ENCODE measurements at places on chromosomes 11 and 22.

DNA sequence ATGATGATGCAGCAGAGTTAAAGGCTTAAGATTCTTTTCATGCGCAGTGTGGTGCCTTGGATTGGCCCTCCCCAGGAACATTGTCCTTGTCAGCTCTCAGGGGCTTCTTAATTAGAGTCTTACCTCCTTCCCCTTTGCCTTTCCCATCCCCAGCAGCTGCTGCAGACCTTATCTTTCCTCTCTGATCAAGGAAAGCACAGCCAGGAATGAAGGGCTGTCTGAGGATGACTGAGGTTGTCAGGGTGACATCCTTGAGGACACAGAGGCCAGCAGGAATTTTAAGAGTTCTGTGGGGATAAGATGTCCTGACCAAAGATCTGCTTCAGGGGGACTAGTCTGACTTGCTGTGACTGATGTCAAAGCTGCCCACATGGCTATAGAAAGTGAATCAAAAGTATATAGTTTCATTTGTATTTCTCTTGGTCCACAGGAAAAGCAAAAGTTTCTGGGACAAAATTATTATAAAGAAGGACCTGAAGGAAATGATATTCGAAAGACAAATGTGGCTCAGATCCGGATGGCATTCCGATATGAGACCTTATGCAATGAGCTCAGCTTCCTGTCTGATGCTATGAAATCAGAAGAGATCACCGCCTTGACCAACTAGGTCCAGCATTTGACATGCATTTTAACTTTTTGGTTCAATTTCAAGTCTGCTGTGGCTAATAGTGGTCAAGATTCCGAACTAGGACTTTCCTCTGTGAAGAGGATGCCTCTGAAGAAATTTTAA lies 35.5 kb downstream of the RNF141 start:
- no peak for DNase-seq

- no peak for DNase-seq
Observed at GRCh38 chr11:134731213-134731961, 319.3 kb upstream of the B3GAT1 start.

DNA sequence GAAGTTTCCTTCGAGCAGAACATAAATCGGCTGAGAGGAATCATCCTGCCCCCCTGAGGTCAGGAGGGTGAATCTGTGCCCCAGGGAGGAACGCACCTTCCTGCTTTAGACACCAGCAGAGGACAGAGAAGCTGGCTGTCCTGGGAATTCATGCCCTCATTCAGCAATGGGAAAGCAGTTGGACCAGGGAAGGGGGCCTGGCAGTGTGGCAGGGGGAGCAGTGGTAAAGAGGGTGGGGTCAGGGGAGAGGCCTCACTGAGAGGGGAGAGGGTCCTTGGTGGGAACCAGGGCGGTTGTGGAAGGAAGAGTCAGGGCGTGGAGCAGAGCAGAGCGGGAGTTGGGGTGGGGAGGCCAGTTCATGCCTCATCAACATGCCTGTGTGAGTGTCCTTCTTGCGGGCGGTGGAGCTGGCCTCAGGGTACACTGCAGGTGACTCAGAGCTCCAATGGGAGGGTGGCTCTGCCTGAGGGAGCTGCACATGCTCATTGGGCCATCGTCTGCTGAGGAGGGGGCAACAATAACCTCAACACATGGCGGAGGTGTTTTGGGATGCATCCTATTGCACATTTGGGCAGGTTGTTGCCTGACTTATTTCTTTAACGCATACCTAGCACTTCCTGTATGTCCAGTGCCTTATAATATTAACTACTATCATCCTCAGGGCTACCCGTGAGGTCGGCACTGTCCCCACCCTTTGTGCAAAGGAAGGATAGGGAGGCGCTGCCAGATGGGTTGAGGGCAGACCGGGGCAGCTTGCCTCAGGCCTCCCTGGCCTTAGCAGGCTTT lies 23.2 kb downstream of the MED15 start:
- DNase-seq, result no peak

- no peak for DNase-seq
Observed at GRCh38 chr22:48640890-48641841, 1186.5 kb downstream of the BRD1 start.

DNA sequence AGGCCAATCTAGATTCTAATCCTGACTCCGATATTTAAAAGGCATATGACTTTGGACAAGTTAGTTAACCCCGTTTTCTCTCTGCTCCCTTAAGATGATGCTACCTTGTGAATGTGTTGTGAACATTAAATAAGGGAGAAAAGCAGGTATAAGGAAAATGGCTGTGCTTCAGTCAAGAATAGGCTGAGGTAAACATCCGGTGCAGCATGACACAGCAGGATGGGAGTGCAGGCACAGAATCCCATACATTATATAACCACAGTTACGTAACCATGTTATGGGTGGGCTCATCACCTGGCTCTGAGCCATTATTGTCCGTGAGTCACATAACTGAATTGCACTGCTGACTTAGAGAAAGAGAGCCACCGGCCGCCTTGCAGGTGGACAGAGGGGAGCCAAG lies 382.2 kb upstream of the ANO5 start:
- no peak for DNase-seq

DNA sequence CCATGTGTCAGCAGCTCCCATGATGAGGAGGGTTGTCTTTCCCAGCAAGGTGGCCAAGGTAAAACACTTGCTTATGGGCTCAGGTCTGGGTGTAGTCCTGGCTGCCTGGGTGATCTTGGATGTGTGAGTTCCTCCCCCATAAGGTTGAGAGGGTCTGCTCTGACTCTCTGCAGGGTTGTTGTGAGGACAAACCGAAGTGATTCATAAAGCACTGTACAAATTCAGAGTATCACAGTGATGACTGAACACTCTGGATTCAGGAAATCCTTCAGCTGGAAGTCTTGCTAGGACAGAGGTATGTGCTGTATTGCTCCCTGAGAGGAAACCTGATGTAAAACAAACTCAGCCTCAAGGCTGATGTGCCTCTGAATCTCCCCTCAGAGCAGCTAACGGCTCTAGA lies 220.9 kb upstream of the PITPNB start:
- DNase-seq, result no peak

DNA sequence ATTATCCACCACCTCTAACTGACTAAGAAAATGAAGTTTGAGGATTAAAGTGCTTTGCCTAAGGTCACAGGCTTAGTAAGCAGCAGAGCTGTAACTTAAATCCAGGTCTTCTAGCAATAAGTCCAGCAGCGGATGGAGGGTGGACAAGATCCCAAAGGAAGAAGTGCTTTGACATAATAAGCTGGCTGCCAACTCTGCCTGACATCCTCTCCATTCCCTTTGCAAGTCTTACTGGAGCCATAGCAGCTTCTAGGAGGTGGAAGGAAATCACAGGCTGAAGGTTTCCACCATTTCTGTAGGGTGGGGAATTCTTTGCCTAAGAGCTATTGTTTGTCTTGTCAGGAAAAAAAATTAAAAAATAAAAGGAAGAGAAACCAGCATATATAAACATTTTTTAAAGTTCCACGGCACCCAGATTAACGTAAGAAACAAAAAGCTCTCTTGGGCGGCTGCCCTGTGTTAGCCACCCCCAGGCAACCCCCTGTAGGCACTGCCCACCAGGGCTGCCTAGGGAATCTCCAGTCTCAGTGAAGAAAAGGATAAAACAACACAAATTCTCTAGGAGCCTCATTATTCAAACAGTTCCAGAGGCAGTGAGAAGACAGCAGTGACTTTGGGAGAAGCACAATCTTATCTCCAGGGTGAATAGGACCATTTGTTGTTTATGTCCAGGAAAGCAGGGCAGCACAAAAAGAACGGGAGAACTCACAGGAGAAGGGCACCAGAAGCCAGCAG lies 380.8 kb upstream of the CADM1 start:
- no peak for DNase-seq

DNA sequence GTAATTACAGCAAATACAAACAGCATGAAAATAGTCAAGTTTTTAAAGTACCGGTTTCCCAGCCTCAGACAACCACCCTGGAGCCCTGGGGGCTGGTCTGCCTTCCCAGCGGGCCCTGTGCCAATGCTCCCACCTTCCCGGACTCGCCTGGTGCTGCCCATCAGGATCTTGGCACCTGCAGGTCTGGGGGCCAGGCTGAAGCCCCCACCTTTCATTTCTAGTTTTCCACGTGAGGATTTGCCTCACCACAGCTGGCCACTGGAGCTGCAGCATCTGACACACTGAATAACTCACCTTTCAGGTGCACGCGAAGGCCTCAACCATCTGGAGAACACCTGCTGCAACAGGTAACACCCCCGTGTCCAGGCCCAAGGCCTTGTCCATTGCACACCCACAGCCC lies 108.7 kb upstream of the THY1 start:
- no peak for DNase-seq

DNA sequence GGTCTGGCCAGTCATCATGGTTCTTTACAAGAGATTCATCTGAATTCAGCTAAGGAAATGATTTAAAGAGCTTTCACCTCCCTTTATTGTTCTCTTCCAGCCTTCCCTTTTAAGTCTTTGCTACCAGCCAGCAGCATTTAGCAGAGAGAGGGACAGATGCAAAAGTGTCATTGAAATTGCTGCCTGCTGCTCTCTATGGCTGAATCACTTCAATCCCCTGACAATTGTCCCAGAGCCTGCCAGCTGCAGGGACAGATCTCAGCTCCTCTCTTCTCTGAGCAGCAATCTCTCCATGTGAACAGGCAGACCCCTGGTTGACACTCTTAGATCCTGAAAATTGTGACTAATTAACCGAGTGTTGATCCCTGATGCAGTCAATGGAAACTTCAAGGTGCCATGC lies 816.9 kb upstream of the CCDC90B start:
- no peak for DNase-seq

DNA sequence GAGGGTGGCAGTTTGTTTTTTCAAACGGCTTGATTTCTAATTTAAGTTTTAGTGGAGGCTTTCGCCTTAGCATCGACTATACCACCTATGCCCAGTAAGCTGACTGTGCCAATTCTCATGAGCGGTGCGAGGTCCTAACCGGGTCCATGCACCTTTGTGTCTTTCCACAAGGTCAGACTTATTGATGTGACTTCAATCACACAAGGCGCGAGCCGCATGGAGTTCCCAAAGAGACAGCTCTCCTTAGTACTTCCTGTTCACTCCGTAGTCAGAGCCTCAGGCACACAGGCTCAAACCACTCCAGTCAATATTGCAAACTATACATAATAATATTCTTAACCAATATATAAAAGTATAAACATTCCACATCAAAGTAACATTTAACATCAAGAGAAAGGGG lies 18.2 kb downstream of the ST14 start:
- no peak for DNase-seq

DNA sequence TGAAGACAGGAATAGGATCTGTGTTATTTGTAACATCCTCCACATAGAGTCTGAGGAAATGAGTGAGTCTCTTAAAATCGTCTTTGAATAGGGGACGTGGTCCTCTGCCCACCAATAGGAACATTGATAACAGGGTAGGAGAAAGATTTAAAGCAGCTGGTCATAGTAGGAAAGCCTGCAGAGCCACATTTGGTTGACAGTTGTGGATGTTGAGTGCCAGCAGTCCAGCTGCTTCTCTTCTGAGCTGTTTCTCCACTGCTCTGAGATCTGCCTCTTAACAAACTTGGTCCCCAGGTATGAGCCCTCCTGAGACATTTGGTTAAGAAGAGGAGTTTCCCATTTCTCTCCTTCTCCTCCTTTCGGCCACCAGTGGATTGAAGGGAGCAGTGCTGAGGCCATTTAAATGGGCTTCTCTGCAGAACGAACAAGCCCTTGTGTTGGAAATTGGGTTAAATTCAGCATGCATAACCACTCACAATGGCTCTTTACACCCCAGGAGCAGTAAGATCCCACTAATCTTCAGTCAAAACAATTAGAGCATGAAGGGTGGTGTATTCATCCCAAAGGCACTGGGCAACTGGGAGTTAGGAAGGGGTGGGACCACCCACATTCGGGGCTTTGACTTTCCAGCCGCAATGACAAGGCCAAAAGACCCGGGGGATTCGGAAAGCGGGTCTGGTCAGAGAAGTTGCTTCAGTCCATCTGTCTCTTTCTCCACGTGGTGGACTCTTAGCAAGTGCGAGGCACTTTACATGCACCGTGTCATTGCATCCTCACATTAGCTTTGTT lies 32.3 kb downstream of the MIAT start:
- DNase-seq, result no peak

GRCh38 chr11:47328449-47329390 lies 23.8 kb downstream of the MYBPC3 start:
- DNase-seq, result peak; percentile 47

DNA sequence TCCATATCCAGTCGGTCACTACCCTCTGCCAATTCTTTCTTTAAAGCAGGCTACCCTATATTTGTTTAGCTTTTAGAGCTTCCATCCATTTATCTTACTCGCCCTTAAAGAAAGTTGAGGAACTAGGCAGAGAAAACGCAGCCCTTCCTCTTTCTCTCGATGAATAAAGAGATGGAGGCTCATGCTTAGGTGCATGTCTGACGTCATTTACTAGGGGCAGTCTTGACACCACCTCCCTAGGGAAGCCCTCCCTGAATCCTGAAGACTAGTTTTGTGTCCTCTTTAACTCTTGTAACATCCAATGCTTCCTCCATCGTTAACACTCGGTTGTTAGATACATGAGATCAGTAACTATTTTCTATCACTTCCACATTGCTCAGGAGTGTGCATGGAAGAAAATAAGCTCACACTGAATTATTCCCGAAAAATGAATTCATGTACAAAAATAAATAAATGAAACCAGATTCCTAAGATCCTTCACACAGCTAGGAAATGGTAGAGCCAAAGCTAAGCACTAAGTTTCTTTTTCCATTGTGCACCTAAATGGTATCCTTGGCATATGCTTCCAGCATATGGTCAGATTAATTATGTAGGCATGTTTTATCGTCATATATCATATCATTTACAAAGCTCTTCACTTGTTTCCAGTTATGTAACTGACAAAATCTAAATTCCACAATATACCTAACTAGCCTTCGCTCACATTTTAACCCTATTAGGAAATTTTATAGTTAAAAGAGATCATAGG lies 291.2 kb downstream of the OPCML start:
- DNase-seq, result no peak

DNA sequence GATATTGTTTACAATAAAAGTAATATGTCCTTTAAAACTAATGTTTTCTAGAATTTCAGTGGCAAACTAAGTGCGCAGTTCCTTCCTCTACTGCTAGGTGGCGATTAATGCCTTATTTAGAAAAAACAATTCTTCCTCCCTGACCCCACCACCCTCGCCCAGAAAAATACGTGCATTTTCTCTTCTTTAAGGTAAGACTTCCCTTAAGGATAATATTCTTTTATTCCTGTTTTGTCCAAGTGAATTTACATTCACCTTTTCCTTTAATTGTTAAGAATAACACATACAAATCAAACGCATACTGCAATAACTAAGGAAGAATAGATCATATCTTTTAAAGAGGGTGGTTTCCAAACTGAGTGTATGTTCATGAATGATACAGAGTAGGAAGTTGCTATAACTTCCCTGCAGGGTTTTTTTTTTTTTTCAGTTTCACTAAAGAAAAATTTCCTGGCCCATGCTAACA lies 17.0 kb upstream of the PSMA1 start:
- DNase-seq, result peak; percentile 18

Measured in GM18507 (cell line).